Nucleus accumbens (tissue), 56 donors: ENCODE measurements at places on chromosomes 12 and 14.

GRCh38 chr12:124727922-124728321, 135.7 kb downstream of the SCARB1 start:
- DNase-seq, result no peak

DNA sequence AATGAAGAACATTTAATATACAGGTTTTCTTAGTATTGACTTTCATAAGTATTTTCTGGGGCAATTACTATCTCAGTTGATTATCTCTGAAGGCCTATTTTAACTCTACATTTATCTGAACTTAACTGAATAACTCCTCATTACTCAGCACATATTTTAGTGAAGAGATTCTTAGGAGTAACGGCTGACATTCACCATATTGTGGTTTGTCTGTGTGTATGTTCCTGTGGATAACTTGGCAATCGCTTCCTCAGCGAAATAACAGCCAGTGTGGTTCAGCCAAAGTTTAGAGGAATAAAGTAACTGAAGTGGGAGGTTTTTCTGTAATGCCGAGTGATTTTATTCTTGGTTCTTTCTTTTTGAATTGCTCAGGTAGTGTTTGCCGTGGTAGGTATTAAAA, 168.0 kb downstream of the RAD51B start:
- DNase-seq, result no peak

DNA sequence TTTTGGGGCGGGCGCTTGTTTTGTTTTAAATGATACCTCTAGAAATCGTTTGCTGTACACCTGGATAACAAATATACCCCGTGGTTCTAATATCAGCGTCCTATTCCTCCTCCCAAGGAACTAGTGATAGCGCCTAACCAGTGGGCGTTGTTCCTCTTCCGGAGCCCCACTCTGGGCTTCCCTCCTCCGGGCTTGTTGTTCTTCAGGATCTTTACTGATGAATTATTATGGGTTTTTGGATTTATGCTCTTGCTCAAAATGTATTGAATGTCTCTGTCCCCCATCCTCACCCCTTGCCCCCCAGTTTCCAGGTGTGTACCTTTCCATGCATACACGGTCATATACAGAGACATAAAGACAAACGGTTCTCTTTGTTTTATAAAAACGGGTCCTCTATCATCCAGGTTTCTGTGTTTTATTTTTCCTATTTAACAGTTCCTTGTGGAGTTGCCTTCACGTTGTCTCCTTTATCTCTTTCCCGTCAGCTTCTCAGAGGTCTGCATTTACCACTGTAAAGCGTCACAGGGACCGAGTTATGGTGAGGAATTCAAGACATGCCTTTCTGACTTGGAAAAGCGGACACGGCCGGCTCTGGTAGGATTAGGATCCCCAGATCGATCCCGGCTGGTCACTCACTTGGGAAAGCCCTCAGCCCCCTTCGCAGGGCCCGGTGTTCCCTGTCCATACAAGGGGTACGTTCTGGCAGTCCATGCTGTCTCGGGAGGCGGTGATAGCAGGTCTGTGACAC, 655 bp upstream of the PLEKHG3 start:
- no peak for DNase-seq

- no peak for DNase-seq
These were observed 152.4 kb upstream of the PWP1 start for GRCh38 chr12:107533218-107533617.
